Activated CD4-positive, alpha-beta T cell treated with anti-CD3 and anti-CD28 coated beads for 36 hours (primary cell): ENCODE measurements at places on chromosomes 3 and 15. TPM values are rescaled to one million over a fixed set of nuclear protein-coding genes. Genes with fewer than 3 reads are reported as not detected.

Gene ADAMTS9
- not detected for total RNA-seq

Gene CHRM5
- total RNA-seq, result not detected

Gene ARGFX
- not detected for total RNA-seq

Gene COL6A5
- total RNA-seq, result not detected

Gene CIB2
- 1.2 TPM for total RNA-seq

Gene C15orf62
- total RNA-seq, result 0.80 TPM

Gene ZKSCAN7
- total RNA-seq, result 2.0 TPM

Gene ARMC8
- total RNA-seq, result 38.3 TPM

Gene TLR9
- 0.59 TPM for total RNA-seq

Gene RETNLB
- not detected for total RNA-seq

Gene ACAP2
- total RNA-seq, result 51.9 TPM

Gene ISL2
- total RNA-seq, result 0.25 TPM

Gene SEMA3F
- total RNA-seq, result 0.46 TPM

Gene RBM15B
- 20.9 TPM for total RNA-seq

Gene EFHB
- 0.79 TPM for total RNA-seq

Gene PP2D1
- not detected for total RNA-seq

Gene NR2E3
- not detected for total RNA-seq

Gene ADPRH
- 2.5 TPM for total RNA-seq

Gene XCR1
- not detected for total RNA-seq

Gene IL5RA
- 0.28 TPM for total RNA-seq

Gene PAK6
- total RNA-seq, result 0.53 TPM

Gene MEGF11
- total RNA-seq, result not detected

Gene AGBL1
- 0.05 TPM for total RNA-seq
